Activated gamma-delta T cell (primary cell): ENCODE measurements at places on chromosomes 13 and 19.
A peak's percentile ranks its signal among the peaks of the same experiment; 100 is the strongest.

DNA sequence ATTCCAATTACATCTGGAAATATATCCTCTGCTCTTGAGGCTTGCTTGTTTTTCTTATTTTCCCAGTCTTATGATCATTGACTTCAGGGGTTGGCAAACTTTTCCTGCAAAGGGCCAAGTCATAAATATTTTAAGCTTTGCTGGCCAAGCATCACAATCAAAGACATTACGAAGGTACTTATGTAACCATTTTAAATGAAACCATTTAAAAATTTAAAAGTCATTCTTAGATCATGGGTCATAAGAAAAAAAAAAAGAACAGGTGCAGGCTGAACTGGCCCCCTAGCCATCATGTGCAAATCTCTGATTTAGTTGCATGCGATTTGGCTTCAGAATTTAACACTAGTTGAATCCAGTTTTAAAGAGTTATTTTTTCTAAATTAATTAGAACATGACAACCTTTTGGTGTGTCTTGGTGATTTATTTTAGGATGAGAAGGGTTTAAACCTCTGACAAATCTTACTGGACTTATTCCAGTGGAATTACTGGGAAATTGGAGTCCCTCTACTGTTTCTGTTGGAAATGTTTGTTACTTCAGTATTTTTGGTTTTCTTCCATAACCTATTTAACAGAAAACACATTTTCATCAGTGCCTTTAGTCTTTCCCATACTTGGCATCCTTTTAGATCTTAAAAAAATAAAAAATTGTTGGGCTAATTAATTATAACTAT lies 148.1 kb downstream of the NHLRC3 start:
- DNase-seq = no peak

GRCh38 chr19:57934820-57935665 lies at the start of gene ZNF418:
TSS of gene ZNF418 (minus strand) at chr19:57935402. CDS start at chr19:57933822, 1,580 bp downstream.
- DNase-seq = no peak

GRCh38 chr13:111186305-111186935 lies 71.3 kb downstream of the ARHGEF7 start:
- DNase-seq = no peak

DNA sequence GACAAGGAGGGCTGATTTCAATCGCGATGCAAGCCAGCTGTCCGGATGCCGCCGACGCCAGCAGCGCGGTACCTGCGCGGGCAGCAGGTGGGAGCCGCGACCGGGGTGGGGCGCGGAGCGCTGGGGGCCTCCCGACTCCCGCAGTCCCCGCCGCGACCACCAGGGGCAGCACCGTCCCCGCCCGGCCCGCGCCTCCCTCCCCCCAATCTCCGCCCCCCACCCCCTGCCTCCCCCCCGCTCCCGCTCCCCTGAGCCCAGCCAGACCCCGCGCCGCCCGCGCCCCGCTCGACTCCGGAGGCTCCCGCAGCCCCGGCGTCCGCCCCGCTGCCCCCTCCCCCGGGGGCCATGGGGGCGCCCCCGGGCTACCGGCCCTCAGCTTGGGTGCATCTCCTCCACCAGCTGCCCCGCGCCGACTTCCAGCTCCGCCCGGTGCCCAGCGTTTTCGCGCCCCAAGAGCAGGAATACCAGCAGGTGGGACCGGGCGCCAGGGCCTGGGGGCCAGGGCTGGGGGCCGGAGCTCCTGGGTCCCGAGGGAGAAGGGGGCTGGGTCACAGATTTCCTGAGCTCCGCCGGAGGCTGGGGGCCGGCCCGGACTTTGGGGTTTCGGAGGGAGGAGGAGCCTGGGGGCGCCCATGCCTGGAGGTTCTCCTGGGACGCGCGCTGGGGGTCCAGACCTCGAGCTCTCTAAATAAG lies at the start of gene TTYH1:
Gene TTYH1, plus strand, starts transcription at position 257 of the 693 bp plus-strand sequence. Its CDS starts 89 bp downstream, at position 346.
- no peak for DNase-seq

GRCh38 chr19:1315470-1316166 lies 29.9 kb downstream of the EFNA2 start:
- no peak for DNase-seq

DNA sequence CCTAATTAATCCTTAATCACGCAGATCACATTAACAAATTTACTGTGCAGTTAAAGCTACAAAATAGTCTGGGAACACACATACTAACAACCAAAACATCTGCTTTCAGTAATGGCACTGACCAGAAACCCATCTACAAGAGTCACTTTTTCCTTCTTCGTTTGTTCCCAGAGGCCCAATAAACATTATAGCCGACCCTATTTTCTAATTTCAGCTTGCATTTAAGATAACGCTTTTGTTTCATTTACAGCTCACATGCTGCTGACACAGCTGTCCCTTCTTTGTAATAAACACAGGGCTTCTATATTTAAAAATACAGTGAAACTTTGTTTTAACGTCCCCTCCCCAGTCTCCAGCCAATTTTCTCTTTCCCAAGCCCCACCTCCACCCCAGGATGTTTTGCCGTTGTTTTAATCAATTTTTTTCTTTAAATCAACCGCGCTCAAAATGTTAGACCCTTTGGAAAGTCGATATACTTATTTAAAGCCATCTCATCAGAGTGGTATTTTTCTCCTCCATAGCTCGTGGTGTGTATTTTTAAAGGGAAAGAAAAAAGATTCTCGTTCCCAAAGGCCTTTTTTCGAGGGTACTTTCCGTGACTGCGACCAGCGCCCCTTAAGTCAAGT lies 1.7 kb upstream of the WBP4 start:
- DNase-seq = no peak

GRCh38 chr13:37598597-37598996 lies at the start of gene POSTN:
TSS of gene POSTN (minus strand) at chr13:37598768. CDS start at chr13:37598726, 42 bp downstream.
- no peak for DNase-seq

- no peak for DNase-seq
Observed at GRCh38 chr13:79434556-79434955, 28.5 kb upstream of the RBM26 start.

- DNase-seq = no peak
Observed at GRCh38 chr13:24172071-24172470, 11.6 kb downstream of the SPATA13 start.

DNA sequence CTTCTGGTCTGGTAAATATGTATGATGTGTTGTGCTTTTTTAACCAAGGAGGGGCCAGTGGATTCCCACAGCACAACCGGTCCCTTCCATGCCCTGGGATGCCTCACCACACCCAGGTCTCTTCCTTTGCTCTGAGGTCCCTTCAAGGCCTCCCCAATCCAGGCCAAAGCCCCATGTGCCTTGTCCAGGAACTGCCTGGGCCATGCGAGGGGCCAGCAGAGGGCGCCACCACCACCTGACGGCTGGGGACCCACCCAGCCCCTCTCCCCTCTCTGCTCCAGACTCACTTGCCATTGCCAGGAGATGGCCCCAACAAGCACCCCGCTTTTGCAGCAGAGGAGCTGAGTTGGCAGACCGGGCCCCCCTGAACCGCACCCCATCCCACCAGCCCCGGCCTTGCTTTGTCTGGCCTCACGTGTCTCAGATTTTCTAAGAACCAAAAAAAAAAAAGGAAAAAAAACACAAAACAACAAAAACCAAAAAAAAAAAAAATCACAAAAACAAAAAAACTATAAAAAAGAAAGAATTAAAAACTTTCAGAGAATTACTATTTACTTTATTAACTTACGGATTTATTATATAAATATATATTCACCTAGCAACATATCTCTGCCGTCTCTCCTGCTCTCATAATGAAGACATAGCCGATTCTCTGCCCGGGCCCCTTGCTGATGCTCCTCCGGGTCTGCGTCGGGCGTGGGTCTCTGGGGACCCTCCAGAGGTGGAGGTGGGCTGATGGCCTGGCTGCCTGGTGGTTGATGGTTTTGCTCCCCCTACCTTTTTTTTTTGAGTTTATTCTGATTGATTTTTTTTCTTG lies 14.4 kb downstream of the CAPN12 start:
- DNase-seq = peak; percentile 53

DNA sequence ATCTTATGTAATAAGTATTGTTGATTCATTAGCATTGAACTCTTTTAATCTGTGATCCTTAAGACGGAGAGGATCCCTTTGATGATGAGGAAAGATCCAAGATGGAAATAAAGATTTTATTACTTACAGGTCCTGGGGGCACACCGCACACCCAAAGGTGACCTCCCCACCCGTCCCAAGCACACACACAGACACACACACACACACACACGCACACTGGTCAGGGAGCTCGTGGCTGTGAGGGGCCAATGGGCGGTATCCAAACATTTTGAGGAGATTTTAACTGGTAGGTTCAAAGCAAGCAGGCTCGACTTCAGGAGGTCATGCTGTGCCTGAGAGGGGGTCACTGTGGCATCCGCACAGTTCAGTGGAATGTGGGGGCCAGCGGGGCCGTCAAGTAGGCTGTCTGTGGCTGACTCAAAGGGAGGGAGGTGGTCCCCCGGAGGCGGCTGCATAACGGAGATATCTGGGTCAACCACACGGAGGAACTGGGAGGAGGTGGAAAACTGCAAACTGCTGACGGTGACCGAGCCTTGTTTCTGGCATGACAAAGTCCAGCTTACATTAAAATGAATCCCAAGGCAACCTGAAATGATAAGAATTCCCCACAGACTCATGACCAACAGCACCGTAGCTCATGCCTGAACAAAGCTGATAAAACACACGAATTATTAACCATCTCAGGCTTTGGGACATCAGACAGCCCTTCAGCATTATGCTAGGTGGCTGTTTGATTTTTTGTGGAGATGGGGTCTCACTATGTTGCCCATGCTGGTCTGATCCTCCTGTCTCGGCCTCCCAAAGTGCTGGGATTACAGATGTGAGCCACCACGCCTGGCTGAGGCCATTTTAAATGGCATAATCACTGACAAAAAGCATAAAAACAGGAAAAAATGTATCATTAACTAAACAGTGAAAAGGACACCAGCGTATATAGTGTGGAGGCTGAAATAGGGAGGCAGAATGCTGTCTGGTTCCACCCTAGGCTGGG lies 20.9 kb upstream of the SIGLEC11 start:
- no peak for DNase-seq

DNA sequence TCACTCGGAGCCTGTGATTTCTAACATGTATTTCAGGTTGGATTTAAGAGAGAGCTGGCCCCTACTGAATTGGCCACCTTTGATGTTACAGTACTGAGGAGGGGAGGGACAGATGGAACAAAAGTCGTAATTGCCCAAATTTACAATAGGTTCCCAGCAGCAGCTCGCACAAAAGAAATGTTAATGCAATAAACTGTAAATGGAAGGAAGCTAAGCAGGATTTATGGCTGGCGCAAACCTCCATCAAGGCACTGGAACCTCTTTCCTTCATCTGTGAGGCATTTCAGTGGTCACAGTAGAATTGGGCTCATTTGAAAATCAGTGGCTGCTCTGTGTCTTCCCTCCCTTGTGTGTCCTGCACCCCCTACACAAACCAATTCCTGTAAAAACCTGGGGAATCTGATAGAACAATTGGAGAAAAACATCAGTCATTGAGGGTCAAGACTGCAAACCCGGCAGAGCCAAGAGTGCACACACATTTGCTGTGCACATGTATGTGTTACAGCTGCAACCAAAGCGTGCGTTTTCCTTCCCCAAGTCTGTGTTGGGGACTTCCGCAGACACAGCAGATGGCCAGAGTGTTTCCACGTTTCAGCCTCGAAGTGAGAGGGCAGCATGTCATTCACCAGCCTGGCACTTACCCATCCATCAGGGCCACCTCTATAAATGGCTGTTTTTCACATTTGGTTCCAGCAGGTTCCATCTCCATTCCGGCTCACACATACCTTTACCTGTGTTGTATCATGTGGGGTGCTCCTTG lies 192.8 kb downstream of the TM9SF2 start:
- DNase-seq = no peak

GRCh38 chr13:78978381-78978998 lies 319.5 kb upstream of the OBI1 start:
- no peak for DNase-seq

DNA sequence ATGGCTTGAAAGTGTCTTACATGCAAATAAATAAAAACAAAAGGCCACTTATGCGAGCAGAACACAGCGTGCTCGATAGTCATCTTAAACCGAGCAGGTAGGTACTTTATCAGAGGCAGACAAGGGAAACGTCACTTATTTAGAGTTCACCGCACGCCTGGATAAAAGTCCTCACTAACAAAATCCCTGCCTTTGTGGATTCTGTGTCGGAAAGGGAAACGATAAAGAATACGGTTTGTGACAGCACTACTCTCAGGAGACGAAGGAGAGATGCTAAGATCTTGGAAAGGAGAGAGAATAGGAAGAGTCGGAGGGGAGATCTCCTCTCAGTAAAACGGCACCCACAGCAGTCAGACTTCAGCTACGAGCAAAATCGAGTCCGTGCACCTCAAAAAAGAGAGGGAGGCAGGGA lies 581 bp downstream of the RCBTB1 start:
- no peak for DNase-seq

DNA sequence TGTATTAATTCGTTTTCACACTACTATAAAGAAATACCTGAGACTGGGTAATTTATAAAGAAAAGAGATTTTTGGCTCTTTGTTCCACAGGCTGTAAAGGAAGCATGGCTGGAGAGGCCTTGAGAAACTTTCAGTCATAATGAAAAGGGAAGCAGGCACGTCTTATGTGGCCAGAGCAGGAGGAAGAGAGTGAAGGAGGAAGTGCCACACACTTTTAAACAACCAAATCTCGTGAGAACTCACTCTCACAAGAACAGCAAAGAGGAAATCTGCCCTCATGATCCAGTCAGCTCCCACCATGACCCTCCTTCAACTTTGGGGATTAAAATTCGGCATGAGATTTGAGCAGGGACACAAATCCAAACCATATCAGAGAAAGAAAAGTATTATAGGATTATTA lies 1255.9 kb upstream of the MIR17HG start:
- no peak for DNase-seq

GRCh38 chr13:70714993-70715392 lies 606.7 kb upstream of the KLHL1 start:
- no peak for DNase-seq

DNA sequence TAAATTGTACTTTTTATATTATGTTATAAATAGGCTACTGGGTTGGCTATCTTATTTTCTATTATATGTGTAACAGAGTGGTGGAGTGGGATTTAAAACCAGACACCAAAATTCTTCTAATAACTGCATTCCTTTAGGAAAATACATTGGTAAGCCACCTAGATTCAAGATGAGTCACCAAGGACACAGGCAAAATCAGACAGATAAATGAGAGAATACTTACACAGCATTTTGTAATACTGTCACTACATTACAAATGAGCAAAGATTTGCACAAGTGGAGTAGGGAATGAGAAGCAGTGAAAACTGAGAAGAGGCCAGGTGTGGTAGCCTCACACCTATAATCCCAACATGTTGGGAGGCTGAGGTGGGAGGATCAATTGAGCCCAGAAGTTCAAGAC lies 6.2 kb upstream of the SPART start:
- DNase-seq = no peak

GRCh38 chr19:1235625-1236538 lies 1.9 kb downstream of the CBARP start:
- no peak for DNase-seq
